ENCODE measurements at places on chromosomes 13 and 19. TPM values are rescaled to one million over a fixed set of nuclear protein-coding genes. Genes with fewer than 3 reads are reported as not detected.

KLK14 gene
- not detected for total RNA-seq

MYO1F gene
- 5.3 TPM for total RNA-seq

SIX5 gene
- total RNA-seq: 4.4 TPM

DZIP1 gene
- 24.1 TPM for total RNA-seq

KLK4 gene
- 3.4 TPM for total RNA-seq

STOML3 gene
- 0.27 TPM for total RNA-seq

DNA sequence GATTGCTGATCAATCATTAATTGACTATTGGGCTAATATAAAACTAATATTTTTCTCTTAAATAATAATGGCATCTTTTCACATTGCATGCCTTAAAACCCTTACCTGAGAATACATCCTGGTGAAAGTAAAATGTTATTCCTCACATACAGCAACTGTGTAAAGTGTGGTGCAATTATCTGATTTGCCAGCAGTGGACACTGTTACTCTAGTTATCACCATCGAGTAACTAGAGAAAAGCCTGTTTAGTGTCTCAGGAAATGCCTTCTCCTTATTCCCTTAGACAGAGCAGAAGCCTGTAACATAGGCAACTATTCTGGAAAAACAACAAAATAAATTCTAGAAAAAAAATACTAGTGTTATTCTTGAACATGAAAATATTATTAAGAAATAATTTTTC is 459.8 kb downstream of the FGF14 start:
- no peak overlapping the region for H3K4me3 ChIP-seq
- H3K27me3 ChIP-seq: no peaks in the 10 kb centered on the region
- H3K27ac ChIP-seq: no peak overlapping the region
- no peaks in the 10 kb centered on the region for H3K36me3 ChIP-seq
- H3K4me1 ChIP-seq: no peaks in the 10 kb centered on the region

DNA sequence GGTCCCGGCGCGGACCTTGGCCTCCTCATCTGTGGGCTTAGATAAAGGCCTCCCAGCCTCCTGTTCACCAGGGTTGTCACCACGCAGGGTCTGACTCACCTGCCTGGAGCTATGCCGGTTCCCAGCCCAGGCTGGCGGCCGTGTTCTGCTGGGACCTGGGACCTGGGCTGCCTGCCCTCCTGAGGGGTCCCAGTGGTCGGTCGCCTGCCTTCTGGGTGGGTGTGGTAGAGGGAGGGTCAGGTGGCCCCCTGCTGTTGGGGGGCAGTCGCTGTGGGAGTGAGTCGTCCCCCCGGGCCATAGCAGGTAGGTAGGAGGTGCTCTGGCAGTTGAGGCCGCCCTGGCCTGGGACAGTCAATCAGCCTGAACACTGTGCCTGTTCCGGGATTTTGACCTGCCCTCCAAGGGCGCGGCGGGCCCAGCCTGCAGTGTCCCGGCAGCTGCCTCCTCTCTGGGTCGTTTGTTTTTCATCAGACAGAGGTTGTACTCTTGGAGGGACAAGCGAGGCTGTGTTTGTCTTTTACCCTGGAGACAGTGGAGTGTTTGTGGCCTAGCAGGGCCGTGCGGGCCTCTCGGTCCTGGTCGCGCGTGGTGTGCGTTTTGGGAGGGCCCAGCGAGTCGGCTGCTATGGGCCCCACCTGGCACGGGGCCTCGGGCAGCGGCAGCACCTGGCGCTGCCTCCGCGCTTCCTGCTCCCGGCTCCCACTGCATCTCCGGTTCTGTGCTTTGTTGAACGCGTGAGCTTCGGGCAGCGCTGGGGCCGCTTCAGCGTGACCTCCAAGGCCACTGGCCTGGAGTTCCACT is 2.6 kb downstream of the ADAT3 start:
- no peak for DNase-seq
- no peaks in the 10 kb centered on the region for H3K27me3 ChIP-seq
- H3K36me3 ChIP-seq: no peaks in the 10 kb centered on the region
- H3K27ac ChIP-seq: no peak overlapping the region

GRCh38 chr13:60494296-60494695 is 97.3 kb downstream of the TDRD3 start:
- DNase-seq: no peak
- H3K4me1 ChIP-seq: no peaks in the 10 kb centered on the region
- H3K36me3 ChIP-seq: no peaks in the 10 kb centered on the region
- H3K27ac ChIP-seq: no peak overlapping the region
- H3K4me3 ChIP-seq: no peak overlapping the region

DNA sequence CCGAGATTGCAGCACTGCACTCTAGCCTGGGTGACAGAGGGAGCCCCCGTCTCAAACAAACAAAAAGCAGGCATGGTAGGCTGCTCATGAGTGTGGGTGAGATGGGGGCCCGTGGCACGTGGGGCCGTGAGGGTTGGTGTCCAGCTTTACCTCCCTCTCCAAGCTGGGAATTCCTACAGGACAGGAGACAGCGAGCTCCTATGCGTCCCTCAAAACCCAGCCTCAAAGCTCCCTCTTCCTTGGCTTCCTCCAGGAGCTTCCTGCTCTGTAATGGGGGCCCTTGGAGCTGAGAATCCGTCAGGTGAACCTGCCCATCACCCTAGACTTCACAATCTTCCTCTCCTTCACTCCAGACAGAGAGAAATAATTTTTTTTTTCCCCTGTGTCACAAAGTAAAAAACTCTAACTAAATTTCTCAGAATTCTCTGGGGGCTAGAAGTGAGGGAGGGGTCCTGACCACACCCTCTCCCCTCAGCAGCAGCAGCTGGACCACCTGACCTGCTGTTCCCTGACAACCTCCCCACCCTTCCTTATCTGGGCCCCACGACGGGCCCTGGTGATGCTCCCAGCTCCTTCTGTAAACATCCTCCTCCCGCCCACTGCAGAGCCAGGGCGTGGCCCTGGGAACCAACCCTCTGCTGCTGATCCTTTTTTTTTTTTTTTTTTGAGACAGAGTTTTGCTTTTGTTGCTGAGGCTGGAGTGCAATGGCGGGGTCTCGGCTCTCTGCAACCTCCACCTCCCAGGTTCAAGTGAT is 22.1 kb upstream of the WDR18 start:
- no peaks in the 10 kb centered on the region for H3K27me3 ChIP-seq
- no peaks in the 10 kb centered on the region for H3K36me3 ChIP-seq
- no peak for DNase-seq
- H3K27ac ChIP-seq: no peak overlapping the region

- H3K4me3 ChIP-seq: no peak overlapping the region
- H3K27me3 ChIP-seq: no peaks in the 10 kb centered on the region
- H3K27ac ChIP-seq: no peak overlapping the region
- DNase-seq: no peak
Observed at GRCh38 chr13:36325912-36326311, 20.3 kb downstream of the SPART start.

DNA sequence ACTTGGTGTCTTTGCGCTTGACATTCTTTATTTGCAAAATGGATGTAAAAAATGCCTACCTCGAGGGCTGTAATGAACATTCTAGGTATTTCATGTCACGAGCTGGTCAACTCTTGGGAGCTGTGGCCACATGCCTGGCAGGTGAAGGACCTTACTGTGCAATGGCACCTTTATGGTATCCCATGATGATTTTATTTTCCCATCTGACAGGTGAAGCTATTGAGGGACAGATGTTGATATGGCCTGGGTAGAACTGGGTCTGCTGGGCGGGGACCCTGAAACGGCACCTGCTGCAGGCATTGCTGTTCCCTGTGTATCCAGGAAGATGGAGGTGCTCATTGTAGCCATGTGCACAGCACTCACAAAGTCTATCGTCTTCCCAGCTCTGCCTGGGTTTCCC is 332.2 kb downstream of the TEX29 start:
- no peaks in the 10 kb centered on the region for H3K27me3 ChIP-seq
- no peaks in the 10 kb centered on the region for H3K4me1 ChIP-seq
- H3K36me3 ChIP-seq: no peaks in the 10 kb centered on the region
- H3K27ac ChIP-seq: no peak overlapping the region
- no peak overlapping the region for H3K4me3 ChIP-seq

DNA sequence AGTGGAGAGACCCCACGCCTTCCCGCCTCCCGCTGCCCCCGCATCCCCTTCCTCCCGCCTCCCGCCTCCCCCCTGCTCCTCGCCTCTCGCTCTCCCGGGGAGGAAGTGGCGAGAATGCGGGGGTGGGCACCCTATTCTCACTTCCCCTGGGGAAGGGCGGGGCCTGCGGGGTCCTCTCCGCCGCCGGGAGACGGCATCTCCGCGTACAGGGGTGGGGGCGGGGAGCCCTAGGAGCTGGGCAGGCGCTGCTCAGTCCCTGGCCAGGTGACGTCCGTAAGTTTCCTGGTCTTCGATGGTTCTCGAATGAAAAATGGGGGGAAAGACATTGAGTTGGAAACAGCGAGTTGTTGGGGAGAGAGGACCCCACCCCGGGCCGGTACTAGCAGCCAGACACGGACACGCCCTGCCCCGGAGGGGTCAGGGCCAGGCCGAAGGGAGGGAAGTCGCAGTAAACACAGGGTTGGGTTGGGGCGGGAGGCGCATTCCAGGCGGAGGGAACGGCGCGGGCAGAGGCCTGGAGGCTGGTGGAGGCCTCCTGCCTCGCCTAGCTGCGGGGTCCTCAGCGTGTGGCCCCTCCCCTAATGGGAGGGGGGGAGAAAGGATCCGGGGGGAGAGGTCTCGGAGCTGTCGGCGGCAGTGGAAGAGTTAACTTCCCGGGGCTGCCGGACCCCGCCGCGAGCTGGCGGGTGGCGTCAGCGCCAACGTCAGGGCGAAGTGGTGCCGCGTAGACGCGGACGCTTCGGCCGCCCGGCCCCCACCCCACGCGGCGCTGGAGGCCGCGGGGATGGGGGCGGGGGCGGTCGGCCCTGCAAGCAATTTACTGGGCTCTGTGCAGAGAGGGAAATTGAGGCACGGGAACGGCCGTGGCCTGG is 10.4 kb upstream of the JUND start:
- H3K27ac ChIP-seq: peak overlapping the region; percentile 99
- DNase-seq: peak; percentile 94
- no peaks in the 10 kb centered on the region for H3K27me3 ChIP-seq

- no peak for DNase-seq
- H3K27me3 ChIP-seq: no peaks in the 10 kb centered on the region
- H3K4me3 ChIP-seq: no peak overlapping the region
Observed at GRCh38 chr13:80921541-80921940, 580.6 kb upstream of the SPRY2 start.

DNA sequence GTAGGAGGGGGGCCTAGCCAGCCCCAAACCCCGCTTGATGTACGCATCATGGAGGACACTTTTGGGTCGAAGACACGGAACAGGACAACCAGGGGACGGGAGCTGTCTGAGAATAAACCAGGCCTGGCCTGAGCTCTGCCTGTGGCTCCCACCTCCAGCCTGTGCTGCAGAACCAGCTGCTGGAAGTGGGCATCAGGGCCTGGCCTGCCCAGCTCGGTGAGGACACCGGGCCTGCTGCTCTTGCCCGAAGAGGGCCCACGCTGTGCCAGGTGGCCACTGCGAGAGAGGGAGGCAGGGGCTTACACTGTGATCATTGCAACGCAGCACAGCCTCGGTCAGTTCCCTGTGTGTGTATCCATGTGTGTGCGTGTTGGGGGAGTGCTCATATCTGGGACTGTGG is 34.6 kb downstream of the CEBPG start:
- no peak for DNase-seq
- H3K36me3 ChIP-seq: no peaks in the 10 kb centered on the region
- no peak overlapping the region for H3K4me3 ChIP-seq
- no peak overlapping the region for H3K27ac ChIP-seq

DNA sequence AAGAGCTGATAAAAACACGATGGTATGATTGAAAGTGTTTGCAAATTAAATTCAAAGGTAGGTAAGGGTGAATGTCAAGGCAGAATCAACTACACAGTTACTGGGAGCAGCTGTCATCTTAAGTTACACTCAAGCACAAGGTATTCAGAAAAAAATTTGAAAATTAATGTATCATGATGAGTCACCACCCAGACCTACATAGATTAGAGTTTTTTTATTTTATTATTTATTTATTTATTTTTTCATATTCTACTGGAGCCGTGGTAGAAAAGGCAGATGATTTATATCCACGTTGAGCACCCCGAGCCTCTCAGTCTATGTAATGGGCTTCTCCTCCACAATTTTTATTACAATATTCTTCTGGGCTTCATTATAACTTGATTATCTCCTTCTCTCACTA is 728.9 kb upstream of the ARGLU1 start:
- no peak overlapping the region for H3K27ac ChIP-seq
- no peaks in the 10 kb centered on the region for H3K36me3 ChIP-seq
- no peaks in the 10 kb centered on the region for H3K4me1 ChIP-seq
- no peak for DNase-seq

DNA sequence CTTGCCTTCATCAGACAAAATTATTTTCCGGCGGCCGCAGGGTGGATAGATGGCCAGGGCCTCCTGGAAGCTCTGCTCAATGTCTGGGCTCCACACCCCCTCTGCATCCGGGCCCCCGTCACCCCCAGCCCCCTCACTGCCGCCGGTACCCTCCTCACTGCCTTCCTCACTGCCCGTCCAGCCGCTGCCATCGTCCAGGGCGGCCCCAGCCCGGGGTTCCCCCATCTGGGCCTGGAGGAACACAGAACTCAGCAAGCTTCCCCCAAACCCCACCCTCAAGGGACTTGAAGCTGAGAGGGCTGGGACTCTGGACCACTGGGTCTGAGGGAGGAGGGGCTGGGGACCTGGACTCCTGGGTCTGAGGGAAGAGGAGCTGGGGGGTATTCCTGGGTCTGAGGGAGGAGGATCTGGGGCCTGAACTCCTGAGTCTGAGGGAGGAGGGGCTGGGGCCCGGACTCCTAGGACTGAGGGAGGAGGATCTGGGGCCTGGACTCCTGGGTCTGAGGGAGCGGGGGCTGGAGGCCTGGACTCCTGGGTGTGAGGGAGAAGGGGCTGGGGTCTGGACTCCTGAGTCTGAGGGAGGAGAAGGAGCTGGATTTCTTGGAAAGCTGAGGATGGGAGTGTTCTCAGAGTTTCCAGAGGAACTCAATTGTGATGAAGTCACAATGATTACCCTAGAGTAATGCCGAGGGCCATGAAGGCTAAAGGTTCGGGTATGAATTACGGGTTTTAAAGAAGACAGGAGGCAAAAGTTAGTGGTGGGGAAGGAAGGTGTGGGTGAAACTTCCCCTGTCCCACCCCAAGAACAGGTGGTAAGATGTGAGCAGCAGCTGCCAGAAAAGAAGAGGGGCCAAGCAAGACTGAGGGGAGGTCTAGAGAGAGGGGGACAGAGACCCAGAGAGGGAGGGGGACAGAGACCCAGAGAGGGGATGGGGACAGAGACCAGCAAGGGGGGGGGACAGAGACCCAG is 2.1 kb downstream of the TEAD2 start:
- H3K4me1 ChIP-seq: no peaks in the 10 kb centered on the region
- DNase-seq: no peak
- H3K36me3 ChIP-seq: no peaks in the 10 kb centered on the region
- no peak overlapping the region for H3K4me3 ChIP-seq

DNA sequence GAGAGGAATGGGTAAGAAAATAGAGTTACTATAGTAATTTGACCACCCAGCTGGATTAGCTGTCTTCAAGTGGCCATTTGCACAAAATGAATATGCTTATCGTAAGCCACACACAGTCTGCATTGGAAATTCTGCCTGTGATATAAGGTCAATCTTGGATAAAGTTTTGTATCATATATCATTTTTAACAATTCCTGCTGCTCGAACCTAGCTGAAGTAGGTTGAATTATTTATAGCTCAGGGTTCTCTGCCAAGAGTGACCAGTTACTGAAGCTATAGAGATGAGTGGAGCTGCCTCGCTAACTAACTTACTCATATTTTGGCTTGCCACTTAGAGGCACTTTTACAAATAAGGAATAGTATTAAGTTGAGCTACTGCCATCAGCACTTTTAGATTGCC is 220.9 kb downstream of the RGCC start:
- H3K4me1 ChIP-seq: peaks cover 6% of the 10 kb centered on the region
- peak overlapping the region; percentile 69 for H3K27ac ChIP-seq
- no peak for DNase-seq

- DNase-seq: peak; percentile 30
- peaks cover 36% of the 10 kb centered on the region for H3K4me1 ChIP-seq
- no peaks in the 10 kb centered on the region for H3K36me3 ChIP-seq
- H3K4me3 ChIP-seq: peak overlapping the region; percentile 50
- no peak overlapping the region for H3K27ac ChIP-seq
- peaks cover 22% of the 10 kb centered on the region for H3K27me3 ChIP-seq
Observed at GRCh38 chr19:17948514-17948900, 15.7 kb downstream of the CCDC124 start.
